Cardiac fibroblast (primary cell): ENCODE measurements at places on chromosomes 3 and 15.

- DNase-seq = no peak
These were observed 843 bp upstream of the CD47 start for GRCh38 chr3:108091498-108092250.

DNA sequence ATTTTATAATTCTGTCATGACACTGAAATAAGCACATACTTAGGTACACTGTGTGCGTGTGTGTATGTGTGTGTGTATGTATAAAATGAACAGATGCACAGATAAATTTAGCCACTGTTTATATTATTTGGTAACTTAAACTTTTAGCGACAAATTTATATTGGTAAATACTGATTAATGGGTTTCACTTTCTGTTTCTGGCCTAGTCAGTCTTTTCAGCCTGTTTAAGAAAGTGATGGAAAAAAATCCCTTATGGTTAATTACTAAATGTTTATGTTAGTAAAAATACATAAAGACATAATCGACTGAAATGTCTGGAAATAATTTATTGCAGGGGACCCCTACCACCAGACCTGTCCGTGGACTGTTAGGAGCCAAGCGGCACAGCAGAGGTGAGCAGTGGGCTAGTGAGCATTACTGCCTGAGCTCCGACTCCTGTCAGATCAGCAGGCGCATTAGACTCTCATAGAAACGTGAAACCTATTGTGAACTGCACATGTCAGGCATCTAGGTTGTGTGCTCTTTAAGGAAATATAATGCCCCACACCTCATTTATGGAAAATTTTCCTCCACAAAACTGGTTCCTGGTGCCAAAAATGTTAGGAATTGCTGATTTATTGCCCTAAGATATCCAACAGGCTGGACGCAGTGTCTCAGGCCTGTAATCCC lies 717.4 kb downstream of the SI start:
- DNase-seq = no peak

DNA sequence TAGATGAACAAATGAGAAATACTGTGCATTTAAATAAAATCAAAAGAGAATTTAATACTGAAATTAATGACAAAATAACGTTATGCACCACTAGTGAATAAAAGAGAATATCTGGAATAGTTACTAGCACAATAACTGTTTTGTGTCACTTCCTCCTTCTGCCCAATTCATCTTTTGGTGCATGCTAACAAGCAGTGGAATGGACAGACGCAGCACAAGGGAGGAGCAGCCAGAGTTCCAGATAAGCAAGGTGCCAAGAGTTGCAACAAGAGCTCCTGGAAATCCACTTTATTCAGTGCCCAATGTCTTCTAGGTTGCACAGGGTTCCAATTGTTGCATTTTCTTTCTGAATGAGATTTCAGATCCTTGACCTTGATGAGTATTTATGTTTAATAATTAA lies 66.5 kb upstream of the PLXND1 start:
- no peak for DNase-seq

DNA sequence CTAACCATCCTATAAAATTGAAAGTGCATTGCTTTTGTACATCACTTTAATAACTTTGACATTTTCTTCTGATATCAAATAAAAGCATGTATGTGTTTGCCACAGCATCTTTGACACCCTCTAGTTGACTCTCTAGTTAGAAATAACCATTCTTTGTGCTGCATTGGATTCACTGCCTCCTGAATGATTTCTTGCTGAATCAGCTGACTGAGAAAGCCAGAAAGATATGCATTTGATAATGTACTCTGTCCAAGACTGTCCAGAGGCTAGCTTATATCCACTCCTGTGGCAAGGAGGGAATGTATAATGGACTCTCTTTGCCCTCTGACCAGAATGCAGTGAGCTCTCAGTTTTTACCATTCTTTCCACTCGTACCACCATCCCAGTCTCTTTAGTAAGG lies 6.2 kb downstream of the RAB11A start:
- DNase-seq = peak; percentile 14

GRCh38 chr15:70799667-70800450 lies 36.5 kb upstream of the UACA start:
- DNase-seq = peak; percentile 99

- no peak for DNase-seq
These were observed 18.0 kb downstream of the NIT2 start for GRCh38 chr3:100352296-100353231.

- DNase-seq = peak; percentile 5
These were observed 1.1 kb upstream of the NLGN1 start for GRCh38 chr3:173396191-173397041.

DNA sequence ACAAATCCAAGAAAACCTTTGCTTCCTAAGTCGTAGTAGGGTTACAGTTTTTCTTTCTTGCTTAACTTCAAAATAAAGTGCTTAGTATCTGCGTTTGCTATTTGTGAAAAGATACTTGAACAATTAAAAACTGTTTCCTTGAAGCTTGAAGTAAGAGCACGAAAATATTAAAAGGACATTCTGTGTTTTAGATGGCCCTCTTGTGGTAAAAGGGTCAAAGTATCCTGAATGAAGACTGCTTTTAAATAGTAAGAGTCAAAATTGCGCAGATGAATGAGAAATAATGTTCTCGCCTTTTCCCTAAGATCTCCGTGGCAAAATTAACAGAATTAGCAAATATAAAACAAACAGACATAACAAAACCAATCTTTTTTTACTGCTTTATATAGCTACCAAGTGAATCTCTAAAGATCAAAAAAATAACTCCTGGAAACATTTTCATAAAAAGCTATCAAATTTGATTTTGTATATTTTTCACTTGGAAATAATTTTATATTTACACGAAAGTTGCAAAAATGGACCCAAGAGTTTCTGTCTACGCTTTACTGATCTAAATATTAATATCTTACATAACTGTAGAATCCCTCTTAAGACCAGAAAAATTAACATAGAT lies 175.4 kb downstream of the MBNL1 start:
- peak; percentile 85 for DNase-seq

DNA sequence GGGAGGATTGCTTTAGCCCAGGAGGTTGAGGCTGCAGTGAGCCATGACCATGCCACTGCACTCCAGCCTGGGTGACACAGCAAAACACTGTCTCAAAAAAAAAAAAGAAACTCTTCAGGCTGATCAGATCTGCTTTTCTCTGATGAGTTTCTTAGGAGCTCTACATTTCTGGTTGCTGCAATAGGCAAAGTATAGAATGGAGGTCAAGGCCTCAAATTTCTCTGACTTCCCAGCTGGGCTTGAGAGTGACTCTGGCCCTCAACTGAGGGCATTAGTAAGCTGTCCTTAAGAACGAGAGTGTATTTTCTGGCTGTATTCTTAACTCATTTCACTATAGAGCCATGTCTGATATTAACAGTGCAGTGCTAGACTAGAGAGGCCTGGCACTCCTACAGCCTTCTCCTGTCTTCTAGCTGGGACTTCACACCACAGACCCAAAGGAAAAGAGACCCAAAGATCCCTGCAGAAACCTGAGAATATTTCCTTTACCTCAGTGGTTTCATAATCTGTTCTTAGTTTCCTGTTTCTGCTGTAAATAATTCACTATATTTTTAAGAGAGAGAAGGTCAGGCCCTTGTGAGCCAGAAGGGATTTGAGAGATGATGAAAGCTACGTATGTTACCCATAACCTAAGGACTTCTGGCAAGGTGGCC lies 2.0 kb upstream of the NR1I2 start:
- no peak for DNase-seq

- DNase-seq = no peak
These were observed 35.7 kb downstream of the MRPL46 start for GRCh38 chr15:88431441-88431840.

GRCh38 chr15:58742022-58742813 lies 7.3 kb downstream of the ADAM10 start:
- peak; percentile 80 for DNase-seq

GRCh38 chr15:73717802-73718201 lies 33.6 kb downstream of the CD276 start:
- no peak for DNase-seq

DNA sequence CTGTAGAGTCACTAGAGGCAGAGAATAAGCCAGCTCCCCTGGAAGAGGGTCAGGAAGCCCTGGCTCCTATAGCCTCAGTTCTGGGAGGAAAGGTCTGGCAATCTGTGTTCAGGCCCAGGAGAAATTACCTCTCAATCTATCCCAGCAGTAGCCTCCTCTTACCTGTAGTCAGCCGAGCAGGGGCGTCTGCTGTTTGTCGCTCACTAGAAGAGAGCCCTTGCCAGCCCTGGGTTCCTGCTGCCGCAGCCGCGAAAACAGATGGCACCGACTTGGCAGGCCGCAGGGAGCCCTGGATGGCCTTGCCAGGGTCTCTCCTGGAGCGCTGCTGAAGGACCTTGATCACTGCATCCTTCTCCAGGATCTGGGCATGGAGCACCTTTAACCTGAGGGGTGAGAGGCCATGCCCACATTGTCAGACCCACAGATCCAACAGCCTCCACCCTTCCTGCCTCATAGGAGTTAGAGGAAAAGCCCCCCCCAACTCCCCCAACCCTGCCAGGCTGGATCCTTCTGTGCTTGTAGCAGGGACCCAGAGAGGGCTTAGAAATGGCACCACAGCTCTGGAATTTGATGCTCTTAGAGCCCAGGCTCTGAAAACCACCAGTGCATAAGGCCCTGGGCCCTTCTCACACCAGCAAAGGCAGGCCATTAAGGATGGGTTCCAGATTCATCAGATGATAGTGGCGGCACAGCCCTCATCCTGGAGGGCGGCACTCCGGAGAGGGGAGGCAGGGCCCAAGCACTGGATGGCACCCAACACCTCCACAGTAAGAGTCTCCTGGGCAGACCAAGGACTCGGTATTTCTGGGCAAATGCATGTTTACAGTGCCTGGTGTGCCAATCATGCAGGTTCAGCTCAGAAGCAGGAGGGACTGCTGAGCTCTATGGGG lies 14.9 kb downstream of the AMOTL2 start:
- no peak for DNase-seq

DNA sequence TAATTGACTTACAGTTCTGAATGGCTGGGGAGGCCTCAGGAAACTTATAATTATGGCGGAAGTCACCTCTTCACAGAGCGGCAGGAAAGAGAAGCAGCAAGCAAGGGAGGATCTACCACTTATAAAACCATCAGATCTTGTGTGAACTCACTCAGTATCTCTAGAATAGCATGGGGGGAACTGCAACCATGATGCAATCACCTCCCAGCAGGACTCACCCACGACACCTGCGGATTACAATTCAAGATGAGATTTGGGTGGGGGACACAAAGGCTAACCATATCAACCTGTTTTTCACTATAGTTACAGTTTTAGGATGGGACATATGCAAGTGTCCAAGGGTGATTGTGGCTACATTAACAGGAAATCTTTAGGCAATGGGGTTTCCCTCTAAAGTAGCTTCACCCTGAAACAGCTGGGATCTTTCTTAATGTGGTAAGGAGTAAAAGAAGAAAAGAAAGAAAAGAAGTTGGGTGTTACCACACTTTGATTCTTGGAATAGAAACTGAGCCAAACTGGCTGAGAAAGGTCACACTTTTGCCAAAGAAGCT lies 453.8 kb downstream of the OTOL1 start:
- DNase-seq = no peak

GRCh38 chr3:4906107-4906621 lies 73.1 kb upstream of the BHLHE40 start:
- DNase-seq = peak; percentile 30

DNA sequence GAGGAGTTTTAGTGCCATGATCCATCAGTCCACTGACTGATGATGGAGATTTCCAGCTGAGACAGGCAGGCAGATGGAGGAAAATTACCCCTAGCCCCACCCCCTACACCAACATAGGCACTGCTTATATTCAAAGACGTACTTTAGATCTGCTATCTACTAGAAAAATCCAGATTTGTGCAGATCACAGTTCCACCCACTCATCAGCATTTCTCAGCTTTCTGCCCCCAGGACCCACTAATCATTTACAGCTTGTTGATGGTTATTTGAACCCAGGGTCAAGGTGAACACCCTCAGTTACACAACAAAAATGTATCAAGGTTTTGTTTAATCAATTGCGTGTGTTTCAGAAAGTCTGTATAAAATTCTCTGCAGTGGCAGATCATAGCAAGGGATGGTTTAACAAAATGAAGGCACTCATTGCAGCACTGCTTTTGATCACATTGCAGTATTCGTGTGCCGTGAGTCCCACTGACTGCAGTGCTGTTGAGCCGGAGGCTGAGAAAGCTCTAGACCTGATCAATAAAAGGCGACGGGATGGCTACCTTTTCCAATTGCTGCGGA lies at the start of gene HRG:
Gene HRG (plus strand): TSS at position 390 of the 564 bp plus-strand sequence. CDS start 18 bp downstream, at position 408.
- no peak for DNase-seq

- DNase-seq = no peak
These were observed 266.4 kb downstream of the GABRG3 start for GRCh38 chr15:27237319-27237939.

- DNase-seq = peak; percentile 70
These were observed 28.4 kb upstream of the PIK3CB start for GRCh38 chr3:138862924-138863775.

DNA sequence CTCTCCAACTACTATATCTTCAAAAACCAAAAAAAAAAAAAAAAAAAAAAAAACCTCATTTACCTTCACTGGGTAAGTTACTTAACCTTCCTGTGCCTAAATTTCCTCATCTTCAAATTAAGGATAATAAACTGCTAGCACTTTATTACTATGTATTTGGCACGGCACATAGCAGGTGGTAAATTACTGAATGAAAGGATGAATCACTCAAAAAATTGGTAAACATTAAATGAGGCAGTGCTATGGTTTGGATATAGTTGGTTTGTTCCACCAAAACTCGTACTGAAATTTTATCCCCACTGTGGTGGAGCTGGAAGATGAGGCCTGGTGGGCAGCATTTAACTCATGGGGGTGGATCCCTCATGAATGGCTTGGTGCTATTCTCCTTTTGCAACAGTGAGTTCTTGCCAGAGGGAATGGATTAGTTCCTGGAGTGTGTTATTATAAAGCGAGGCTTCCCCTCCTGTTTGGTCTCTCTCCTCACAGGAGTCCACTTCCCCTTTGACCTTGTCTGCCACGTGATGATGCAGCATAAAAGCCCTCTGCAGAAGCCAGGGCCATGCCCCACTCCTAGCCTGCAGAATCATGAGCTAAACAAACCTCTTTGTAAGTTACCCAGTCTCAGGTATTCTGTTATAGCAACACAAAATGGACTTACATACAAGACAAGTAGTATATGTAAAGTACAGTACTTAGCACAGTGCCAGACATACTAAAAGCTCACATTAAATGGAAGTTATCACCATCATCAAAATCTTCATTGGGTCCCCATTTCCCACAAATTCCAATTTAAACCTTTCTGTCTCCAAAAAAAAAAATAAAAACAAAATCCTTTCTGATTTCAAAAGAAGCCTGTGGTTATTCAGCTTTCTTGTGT lies 20.6 kb downstream of the DCUN1D1 start:
- no peak for DNase-seq

DNA sequence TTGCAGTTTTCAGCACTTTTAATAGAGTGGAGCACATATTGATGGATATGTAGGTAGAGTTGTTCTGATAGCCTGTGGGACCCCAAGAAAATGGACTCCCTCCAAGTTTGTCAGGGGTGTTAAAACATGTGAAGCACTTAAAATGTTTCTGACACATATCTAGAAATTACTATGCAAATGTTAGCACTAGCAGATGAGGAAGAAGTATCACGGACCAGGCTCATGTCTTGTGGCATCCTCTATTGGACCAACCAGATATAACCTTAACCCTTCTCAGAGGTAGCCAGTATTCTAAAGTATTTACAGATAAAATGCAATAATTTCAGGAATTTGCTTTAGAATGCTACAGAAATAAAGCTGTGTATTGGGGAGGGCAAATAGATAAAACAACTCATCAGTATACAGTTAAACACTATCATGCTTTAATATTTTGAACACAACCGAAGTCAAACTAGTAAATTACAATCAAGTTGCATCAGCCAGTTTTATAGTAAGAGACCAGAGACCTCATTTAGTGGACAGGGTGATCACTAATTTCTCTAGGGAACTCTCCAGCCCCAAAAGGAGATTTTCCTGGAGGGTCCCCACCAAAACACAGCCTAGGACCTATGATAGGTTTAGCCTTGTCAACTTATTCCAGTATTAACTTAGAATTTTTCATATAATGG lies 57.2 kb upstream of the FBN1 start:
- DNase-seq = no peak
